Putamen (tissue), 1 donor: ENCODE measurements at places on chromosomes 12 and 14.

GRCh38 chr12:13404111-13404628 lies 207.6 kb downstream of the EMP1 start:
- no peak for DNase-seq

GRCh38 chr14:101243587-101244338 lies 317.5 kb upstream of the DIO3 start:
- no peak for DNase-seq

GRCh38 chr12:130965668-130966067 lies 12.0 kb downstream of the ADGRD1 start:
- DNase-seq: no peak

- no peak for DNase-seq
These were observed 111.3 kb upstream of the FKBP4 start for GRCh38 chr12:2683283-2684025.

DNA sequence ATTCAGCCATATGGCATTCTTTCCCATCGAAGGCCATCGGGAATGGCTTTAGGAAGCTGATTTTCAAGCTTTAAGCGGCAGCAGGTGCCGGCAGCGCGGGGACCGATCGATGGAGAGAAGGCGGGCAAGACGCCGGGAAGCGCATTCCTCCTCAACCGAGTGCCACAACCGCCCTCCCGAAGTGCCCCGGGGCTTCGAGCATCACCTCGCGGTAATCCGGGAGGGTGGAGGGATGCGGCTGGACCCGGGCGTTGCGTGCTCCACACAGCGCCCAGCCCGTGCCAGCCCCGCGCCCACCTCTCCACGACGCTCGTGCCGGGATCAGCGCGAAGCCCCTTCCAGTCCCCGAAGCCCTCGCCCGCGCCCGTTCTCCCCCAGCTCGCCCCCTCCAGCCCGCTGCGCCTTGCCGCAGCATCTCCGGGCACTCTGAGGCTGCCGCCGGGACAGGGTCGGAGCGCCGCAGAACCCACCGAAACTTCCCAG lies 3.2 kb downstream of the USP44 start:
- DNase-seq: no peak

DNA sequence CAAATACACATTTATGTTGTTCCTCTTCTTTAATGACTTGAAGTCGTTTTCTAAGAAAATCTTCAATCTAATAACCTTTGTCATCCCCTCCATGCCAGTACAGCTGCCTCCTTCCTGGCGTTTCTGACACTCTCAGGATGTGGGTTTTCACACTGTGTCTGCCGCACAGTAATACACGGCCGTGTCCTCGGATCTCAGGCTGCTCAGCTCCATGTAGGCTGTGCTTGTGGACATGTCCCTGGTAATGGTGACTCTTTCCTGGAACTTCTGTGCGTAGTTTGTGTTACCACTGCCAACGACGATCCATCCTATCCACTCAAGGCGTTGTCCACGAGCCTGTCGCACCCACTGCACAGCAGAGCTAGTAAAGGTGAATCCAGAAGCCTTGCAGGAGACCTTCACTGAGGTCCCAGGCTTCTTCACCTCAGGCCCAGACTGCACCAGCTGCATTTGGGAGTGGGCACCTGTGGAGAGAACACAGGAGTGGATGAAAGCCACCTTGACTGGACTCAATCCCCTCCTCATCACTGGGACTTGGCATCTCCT lies 1095.9 kb downstream of the TMEM121 start:
- no peak for DNase-seq

GRCh38 chr14:95434121-95434520 lies 82.3 kb downstream of the SYNE3 start:
- DNase-seq: no peak

- DNase-seq: no peak
These were observed 192.2 kb downstream of the TMTC3 start for GRCh38 chr12:88334271-88334670.

GRCh38 chr12:94771741-94772140 lies 121.4 kb upstream of the TMCC3 start:
- DNase-seq: no peak

GRCh38 chr14:33206981-33207380 lies 268.3 kb downstream of the NPAS3 start:
- DNase-seq: no peak

GRCh38 chr12:120367924-120368788 lies 808 bp downstream of the MSI1 start:
- no peak for DNase-seq

DNA sequence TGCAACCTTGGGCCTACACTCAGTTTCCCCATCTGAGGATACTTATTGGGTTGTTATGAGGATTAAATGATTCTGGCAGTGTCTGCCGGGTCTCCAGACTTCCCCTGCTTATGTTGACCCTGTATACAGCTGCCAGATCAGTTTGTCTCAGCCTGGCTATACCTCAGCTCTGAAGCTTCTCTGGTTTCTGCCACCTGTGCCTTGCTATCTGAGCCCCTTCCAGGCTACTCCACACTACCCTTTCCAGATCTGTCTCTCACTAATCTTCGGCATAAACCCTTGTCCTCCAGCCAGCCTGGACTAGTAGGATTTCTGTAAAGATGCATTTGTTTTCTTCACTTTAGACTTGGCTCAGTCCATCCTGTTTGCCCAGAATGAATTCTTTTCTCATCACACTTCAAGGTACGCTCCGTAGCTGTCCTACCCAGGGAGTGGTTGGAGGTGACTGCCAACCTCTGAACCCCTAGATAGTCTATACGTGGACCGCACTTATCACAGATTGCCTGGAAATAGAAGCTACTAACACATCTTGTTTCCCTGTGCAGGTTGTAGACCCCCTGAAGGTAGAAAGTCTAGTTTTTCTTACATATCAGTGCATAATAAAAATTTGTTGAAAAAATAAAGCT lies 422.4 kb downstream of the RAD51B start:
- no peak for DNase-seq

DNA sequence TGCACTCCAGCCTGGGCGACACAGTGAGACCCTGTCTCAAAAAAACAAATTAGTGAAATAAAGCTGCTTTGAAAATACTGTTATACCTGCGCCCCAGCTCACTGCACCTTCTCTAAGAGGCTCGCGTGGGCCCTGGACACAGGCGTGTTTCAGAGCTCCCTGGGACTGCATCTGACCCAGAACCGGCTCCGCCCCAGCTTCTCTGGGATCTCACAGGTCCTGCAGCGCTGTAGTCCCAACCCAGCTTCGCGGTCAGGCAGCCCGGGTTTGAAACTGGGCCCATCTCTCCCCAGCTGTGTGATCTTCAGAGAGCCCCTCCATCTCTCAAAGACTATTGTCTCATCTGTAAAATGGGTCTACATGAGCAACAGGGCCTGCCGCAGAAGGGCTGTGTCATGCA lies 7.5 kb downstream of the RIMBP2 start:
- no peak for DNase-seq

DNA sequence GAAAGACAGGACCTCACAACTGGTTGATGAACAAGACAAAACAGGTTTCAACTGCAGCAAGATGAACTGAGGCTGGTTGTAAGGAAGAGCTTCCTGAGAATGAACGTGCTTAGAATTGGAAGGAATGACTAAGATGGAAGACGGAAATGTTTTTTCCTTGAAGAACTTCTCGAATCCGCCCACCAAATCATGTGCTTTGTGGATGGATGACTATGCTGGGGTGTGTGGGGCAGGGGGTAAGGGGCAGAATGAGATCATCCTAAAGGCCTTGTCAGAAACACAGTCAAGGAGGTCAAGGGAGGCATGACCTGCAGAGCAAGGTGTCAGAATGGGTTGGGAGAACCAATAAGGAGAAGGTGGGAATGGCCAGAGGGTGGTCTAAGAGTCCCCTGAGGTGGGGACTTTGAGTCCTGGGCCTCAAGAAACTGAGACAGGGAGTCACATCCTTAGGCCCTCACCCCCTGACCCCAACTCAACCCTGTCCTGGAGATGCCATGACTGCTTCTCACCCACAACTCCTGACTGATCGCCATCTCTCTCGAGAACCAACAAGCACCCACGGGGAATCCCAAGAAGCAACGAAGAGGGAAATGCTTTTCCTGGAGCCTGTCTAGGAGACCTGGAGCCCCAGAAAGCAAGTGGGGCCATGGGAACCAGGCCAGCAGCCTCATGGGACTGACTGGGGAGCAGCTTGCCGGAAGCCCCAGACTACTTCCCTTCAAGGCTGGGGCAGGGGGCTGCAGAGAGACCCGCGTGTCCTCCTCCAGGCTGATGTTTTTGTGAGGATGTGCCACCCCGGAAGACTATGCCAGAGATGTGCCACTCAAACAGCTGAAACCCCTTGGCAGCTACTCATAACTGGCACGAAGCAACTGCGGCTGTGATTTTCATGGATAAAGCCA lies 84.0 kb downstream of the ACTN1 start:
- DNase-seq: no peak

DNA sequence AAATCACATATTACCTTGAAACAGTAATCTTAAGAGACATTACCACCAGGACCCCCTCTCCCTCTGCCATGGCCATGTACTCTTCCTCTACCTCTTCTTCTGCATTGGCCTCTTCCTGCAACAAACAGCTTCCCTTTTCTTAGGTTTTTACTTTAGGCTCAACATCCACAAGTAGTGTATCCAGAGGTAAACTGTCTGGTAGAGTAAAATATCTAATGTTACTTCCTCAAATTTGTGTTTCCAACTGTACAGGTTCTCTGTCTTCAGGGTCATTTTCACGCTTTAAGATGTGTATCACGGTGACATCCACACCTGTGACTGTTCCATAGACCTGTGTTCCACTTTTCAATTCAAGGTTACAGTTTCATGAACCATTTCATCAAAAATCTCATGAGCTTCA lies 13.4 kb downstream of the CDK17 start:
- no peak for DNase-seq

- no peak for DNase-seq
These were observed 51.4 kb downstream of the CYP46A1 start for GRCh38 chr14:99735189-99736135.
